ENCODE measurements at places on chromosomes 11 and 22.

GRCh38 chr11:32023370-32024305, 67.2 kb upstream of the RCN1 start:
- no peak for DNase-seq

GRCh38 chr11:78656327-78656726, 81.7 kb upstream of the NARS2 start:
- no peak for DNase-seq

- no peak for DNase-seq
Observed at GRCh38 chr11:99535406-99535805, 514.7 kb downstream of the CNTN5 start.

DNA sequence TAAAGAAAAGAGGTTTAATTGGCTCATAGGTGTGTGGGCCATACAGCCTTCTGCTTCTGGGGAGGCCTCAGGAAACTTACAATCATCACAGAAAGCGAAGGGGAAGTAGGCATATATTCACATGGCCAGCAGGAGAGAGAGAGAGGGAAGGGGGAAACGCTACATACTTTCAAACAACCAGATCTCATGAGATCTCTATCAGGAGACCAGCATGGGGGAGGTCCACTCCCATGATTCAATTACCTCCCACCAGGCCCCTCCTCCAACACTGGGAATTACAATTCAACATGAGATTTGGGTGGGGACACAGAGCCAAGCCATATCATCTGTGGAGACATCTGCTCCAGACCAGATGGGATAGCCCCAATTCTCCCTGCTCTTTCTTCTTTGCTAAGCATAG, 866.0 kb downstream of the BRD1 start:
- DNase-seq: no peak

GRCh38 chr11:77542296-77542695, 47.5 kb upstream of the AQP11 start:
- DNase-seq: no peak

- no peak for DNase-seq
Observed at GRCh38 chr11:122339436-122340060, 223.5 kb upstream of the BLID start.

DNA sequence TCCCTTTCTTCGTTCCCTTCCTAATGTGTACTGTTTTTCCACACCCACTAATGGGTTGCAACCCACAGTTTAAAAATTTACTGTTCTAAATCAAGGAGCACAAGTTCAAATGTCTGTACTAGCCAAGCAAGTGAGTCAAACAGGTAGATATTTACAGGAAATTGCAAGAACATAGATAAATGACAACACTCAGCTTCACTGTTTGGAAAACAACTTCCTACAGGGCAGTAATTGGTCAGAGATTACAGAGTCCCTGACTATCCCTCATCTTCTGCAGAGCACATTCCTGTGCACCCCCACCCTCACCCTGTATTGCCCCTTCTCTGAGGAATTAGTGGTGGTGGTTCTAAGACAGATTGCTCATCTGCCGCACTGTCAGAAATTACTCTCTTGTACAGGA, 1.9 kb downstream of the SERPING1 start:
- no peak for DNase-seq

Measured in NCI-H1092 treated with DMSO at 0.1 percent for 48 hours (cell line).